Activated T-helper 17 cell treated with anti-CD3 and anti-CD28 coated beads, Interleukin-2, amount 50 U/mL, for 72 hours (primary cell): ENCODE measurements at places on chromosomes 7 and 10. TPM values are rescaled to one million over a fixed set of nuclear protein-coding genes. Genes with fewer than 3 reads are reported as not detected.

Gene PDSS1
- total RNA-seq = 32.1 TPM

DNA sequence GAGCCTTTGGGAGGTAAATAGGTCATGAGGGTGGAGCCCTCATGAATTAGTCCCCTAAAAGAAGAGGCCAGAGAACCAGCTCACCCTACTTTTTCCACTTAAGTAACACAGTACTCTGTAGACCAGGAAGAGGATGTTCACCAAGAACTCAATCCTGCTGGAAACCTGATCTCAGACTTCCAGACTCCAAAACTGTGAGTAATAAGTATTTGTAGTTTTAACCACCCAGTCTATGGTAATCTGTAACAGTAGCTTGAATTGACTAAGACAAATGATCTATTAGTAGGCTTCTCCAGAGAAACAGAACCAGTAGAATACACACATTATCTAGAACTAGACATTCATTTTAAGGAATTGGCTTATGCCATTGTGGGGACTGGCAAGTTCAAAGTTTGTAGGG is 51.5 kb downstream of the ANKMY2 start:
- ATAC-seq = no peak

- no peak for ATAC-seq
Observed at GRCh38 chr10:59177031-59177797, 771 bp downstream of the PHYHIPL start.

GRCh38 chr7:142513178-142513955 is 235.9 kb upstream of the PRSS1 start:
- ATAC-seq = no peak

GRCh38 chr7:25664593-25664992 is 436.3 kb upstream of the NPVF start:
- no peak for ATAC-seq
